ENCODE measurements at places on chromosomes 12 and 14.

DNA sequence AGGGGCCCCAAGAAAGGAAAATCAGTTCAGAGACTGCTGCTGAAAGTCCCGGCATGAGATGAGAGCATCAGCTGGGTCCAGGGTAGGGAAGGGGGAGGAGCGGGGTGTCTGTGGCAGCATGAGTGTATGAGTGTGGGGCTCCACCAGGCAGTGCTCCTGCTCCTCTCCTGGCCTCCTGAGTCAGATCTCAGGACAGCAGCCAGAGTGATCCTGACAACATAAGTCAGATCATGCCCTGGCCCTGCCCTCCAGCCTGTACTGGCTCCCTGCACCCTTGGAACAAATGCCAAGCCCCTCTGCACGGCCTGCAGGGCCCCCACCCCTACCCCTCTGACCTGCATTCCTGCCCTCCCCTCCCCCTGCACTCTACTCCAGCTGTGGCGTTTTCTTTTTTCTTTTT is 24.2 kb upstream of the LRP1-AS start:
- no peak for DNase-seq

GRCh38 chr14:105483300-105484068 is 3.2 kb upstream of the CRIP1 start:
- no peak for DNase-seq

DNA sequence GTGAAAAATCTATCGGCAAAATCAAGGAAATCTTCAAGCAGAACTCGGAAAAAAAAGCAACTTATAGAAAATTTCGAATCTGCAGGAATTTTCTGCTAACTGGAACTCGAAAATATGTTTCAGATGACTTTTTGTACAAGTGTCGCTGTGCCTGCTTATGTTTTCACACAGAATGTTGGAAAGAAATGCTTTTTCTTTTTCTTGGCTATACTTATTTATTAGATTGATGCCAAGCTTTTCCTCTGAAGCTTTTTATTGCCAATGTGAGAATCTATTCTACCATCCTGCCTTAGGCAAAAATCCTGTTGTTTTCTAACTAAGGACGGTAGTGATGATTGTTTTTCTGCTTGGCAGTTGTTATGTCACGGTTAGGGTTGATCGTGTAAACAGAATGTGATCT is 65.8 kb downstream of the TRHDE start:
- DNase-seq: no peak

GRCh38 chr12:80636832-80637231 is 70.6 kb upstream of the MYF6 start:
- DNase-seq: no peak

DNA sequence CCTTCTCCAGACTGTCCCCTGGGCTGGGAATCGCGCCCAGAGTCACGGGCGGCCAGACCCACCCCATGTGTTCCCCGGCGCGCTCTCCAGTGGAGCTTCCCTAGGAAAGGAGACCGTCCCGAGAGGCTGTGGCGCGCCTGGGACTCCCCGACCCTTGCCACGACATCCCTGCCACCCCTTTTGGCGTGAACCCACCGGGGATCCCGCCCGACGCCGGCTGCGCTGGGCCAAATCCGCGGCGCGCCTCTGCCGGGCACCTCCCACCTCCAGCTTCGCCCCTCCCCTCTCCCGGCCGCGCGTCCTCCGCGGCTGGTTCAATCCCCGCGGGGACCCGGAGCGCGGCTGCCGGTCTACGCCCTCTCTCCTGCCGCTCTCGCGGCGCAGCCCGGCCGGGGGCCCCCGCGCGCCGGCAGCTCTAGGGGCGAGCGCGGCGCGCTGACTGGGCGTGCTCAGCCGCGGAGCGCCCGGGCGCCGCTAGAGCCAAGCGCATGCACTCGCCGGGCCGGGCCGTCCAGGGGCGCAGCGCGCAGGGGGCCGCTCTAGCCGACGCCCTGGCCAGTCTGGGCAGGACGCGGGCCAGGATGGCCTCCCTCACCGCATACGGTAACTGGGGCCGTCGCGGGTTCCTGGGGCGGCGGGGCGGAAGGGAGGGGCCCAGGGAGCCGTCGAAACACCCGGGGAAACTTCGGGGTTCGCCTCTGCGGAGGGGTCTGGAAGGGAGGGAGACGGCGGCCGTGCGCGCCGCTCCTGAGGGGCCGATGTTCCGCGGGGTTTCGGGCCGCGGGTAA is 77.4 kb upstream of the ANO4 start:
- DNase-seq: no peak

GRCh38 chr12:57242691-57243454 is 8.1 kb downstream of the STAC3 start:
- no peak for DNase-seq

GRCh38 chr14:49921401-49921800 is 28.5 kb downstream of the ARF6 start:
- no peak for DNase-seq

DNA sequence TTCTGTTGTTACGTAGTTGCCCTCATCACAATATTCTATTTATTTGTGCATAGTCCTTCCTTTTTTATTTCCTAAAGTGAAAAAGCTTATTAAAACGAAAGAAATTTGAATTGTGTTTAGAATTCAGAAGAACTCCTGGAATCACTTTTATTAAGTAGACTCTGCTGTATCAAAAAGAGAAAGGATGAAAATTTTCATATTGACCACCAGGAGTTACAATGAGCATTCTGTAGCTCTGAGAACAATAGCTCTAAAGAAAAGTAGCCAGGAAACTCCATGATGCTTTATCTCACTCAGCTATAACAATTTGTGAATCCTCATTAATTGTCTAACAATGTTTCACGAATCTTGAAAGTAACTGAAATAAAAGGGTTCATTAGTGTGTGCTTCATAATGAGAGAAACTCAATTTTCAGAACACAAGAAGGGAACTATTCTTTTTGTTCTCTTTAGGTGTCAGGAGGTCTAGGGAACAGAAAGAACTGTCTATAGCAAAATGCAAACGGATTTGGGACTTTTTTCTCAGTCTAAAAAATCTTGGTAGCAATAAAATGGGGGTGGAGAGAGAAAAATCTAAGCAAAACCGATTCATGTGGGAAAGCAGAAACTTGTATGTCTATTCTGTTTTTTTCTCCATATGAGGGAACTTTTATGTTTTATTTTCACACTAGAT is 19.3 kb downstream of the ASCL1 start:
- DNase-seq: no peak

DNA sequence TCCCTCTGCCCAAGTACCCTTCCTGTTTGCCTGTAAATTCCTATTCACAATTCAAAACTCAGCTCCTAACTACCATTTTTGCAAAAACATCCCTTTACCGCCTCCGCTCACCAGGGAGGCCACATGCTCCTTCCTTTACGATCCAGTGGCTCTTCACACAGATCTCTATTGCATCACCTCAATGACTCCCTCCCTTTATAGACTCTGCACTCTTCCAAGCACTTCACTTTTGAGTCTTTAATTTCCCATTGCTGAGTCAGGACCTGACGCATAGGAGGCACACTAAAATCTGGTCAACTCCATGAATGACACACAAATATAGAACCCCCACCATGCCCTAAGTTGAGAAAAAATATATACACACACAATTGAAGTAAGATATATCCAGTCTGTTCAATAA is 45.9 kb downstream of the PPP1R13B start:
- DNase-seq: no peak

DNA sequence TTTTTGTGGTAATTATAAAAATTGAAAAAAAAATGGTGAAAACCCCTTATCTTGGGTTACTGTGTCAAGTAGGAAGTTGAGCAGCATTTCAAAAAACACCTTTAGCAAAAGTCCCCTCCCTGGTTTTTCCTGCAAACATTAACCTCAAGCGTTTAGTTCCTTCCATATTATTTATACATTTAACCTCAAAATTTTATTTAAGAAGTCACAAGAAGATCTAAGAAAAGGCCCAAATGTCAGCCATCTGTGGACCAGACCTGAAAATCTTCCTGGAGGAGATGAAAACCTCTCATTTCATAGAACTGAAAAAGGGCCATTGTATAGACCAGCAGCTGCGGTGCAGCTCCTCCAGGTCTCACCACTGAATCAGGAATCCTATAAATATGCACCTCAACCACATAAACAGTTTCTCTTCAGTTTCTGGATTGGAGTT is 40.4 kb upstream of the BTG1 start:
- DNase-seq: no peak

DNA sequence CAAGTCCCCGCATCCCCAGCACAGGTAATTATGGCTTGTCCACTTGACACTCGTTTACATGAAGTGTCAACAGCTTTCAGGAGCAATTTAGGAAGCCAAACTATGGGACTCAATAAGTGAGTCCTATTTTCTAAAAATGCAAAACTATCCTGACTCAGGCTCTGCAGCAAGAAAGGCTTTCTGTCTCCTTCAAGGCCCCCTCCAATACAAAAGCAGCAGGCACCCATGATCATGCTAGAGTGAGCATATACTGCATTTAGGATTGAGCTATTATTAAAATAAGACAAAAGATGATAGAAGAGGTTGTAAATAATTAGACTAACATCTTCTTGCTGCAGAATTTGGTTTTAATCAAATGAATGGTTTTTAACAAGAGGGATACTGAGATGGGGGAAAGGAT is 3.2 kb downstream of the SIX6 start:
- no peak for DNase-seq

DNA sequence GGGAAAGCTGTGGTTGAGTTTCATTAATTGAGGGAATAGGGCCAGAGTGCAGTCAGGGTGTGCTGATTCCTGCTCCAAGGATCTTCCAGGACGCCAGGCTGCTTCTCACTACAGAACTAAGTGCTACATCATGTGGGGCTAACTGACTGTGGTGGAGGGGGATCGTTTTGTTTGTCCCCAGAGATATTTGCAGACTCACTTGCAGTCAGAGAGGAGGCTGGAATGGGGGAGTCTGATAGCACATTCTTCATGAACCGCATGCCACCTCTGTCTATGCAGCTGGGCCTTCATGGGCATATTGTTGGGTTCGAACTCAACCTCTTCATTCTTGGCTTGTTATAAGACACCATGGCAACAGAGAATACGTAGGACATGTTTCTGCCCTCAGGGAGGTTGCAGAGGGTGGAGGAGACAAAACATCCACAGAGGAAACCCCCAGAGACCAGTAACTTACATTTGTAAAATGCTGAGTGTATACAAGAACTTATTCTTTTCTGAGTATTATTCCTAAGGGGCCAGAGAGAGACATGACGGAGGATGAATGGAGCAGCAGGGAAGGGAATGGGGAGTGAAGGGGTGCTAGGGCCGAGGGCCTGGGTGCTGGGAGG is 13.0 kb downstream of the KRT7 start:
- DNase-seq: no peak

DNA sequence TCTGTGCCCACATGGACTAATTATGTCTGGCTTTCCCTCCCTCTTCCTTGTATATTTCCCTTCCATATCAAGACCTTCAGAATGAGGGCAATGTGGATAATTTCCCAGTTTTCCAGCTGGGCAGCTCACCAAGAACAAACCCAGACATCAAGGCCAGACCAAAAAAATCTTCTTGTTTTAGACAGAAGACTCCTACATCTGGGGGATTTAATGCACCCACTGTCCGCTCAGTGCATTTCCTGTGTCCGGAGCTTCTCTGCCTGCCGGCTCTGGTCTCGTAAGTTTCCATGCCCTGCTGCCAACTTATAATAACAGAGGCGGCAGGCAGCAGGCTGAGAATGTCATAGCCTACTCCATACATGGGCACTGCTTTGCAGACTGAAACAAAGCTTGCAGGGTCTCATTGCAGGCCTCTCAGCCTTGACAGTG is 207.2 kb upstream of the BCL2L14 start:
- no peak for DNase-seq

- DNase-seq: no peak
Measured at GRCh38 chr12:97235102-97235501, 227.5 kb upstream of the RMST start.

DNA sequence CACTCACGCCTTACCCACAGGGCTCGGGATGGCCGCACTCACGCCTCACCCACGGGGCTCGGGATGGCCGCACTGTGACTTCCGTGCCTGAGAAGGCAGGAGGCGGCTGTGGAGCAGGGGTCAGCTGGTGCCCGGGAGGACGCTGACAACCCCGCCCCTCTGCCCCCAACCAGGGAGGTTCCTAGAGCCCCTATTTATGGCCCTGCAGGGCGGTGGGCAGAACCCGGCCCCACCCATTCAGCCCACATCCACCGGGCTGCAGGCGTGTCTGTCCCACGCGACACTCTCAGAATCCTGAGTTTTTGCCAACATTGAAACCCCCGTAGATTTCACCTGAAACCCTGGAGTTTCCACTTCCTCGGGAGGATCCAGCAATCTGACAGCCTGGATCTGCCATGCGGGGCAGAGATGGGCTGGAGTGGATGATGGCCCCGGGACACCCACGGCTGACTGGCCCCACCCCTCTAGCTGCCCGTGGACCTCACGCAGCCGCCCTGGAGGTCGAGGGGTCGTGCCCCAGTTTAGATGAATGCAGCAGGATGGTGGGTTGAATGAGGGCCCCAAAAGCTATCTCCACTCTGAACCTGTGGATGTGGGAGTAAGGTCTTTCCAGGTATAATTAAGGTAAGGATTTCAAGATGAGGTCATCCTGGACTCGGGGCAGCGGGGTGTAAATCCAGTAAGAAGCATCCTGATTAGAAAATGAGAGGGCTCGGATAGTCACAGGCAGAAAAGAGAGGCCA is 20.4 kb downstream of the GALNT9 start:
- DNase-seq: no peak

DNA sequence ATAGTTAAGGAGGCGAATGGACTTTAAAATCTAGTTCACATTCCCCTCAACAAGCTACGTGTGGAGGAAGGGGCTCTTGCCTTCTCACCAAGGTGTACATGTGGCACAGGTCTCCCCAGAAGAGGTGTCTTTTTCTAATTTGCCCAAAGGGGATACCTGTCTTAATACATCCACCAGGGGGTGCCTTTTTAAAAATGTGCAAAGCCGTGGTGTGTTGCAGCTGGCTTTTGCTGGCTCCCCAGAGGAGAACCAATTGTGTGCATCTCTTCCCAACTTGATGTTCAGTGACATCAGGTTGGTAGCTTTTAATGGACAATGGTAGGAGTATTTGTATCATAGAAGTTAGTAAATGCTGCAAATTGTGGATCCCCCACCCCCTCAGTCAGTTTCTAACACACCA is 33.8 kb downstream of the CREBL2 start:
- no peak for DNase-seq

DNA sequence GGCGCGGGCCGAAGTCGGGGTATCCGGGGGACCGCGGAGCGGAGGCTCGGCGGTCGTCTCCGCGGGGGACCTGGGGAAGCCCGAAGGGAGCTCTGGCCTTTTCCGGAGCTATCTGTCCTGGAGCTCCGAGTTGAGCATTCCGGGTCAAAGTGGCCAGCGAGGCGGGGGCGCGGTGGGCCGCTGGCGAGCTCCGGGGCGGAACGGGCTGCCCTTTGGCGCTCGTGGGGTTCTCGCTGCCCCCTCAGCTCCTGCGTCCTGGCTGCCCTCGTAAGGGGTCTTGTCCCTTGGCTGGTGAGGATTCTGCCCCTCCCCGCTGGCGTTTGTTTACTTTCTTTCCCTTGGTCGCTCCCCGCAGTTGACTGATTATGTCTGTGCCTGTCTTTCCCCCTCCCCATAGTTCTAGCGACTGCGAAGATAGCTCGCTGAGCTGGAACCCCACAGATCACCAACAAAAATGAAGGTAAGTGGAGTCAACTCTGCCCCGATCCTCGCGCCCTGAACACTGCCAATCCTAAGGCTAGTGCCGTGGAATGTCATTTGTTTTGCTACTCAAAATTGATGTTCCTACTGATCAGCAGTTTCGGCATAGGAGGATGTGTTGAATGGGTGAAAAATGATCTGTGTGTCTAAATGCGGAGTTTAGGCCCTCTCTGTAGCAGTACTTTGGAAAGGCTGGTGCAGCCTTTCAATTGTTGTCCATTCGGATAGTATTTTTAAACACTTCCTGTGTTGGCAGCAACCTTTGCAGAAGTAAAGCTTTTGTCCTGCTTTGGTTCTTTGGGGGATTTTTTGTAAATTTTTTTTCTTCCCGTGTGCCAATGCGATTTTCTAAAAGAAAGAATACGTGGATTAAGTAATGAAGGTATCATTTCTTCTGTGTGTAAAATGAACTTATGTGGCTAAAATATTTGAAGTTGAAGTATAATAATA is 1.3 kb downstream of the ARID4A start:
- DNase-seq: peak; percentile 2
